ENCODE measurements at places on chromosomes 2 and 18.

DNA sequence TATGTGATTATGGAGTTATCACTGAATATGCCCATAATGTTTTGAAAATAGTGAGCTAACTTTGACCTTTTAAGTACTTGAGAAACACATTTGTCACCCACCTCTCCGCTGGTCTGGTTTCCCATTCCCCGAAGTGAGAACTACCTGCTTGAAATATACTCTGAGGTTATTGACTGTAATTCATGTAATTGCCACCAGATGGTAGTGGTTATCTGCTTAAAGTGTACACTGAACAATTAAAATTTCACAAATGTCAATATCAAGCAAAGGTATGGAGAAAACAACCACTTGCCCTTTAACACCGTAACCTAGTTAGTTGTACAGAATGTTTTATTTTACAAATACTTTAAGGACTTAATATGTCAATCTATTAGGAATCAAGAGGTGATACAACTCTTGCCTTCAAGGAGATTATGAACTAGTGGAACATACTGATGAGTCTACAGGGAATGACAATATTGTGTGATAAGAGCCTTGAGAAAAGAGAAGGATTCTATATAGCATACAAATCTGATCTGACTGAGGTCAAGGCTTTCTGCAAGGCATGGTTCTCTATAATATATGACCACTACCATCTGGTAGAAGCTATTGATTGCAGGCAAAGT, 316.8 kb upstream of the KCNH7 start:
- peak; percentile 43 for DNase-seq

DNA sequence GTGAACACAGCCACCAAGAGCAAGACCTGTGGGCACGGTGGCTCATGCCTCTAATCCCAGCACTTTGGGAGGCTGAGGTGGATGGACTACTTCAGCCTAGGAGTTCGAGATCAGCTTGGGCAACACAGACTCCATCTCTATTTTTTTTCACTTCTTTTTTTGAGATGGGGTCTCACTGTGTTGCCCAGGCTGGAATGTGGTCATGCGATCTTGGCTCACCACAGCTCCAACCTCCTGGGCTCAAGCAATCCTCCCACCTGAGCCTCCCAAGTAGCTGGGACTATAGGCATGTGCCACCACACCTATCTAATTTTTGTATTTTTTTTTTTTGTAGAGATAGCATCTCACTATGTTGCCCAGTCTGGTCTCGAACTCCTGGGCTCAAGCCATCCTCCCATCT, 54.4 kb upstream of the SPRED2 start:
- no peak for DNase-seq

- DNase-seq: peak; percentile 89
Observed at GRCh38 chr2:75047992-75048625, 89.7 kb downstream of the POLE4 start.

- DNase-seq: no peak
Observed at GRCh38 chr2:46697830-46698323, 217.7 kb downstream of the MCFD2 start.

DNA sequence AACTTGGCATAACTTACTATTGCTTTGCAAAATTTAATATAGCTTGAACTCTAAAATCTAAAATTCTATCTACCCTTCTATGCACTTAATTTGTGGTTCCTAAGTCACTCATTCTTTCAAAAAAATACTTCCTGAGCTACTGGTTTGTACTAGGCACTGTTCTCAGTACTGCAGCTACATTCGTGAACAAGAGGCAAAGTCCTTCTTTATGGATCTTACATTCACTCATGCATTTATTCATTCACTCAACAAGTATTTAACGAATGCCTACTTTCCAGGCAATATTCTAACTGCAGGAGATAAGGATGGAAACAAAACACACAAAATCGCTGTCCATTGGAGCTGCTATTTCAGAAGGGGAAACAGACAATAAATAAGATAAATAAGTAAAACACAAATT, 104.8 kb downstream of the NBAS start:
- no peak for DNase-seq

- no peak for DNase-seq
Observed at GRCh38 chr2:96304606-96305005, 740 bp downstream of the SNRNP200 start.

GRCh38 chr18:13566941-13567746, 159.2 kb downstream of the FAM210A start:
- no peak for DNase-seq

GRCh38 chr2:215671244-215671643, 235.4 kb upstream of the FN1 start:
- no peak for DNase-seq

GRCh38 chr18:35132021-35132902, 91.0 kb downstream of the MAPRE2 start:
- peak; percentile 17 for DNase-seq

GRCh38 chr2:134229540-134229939, 24.3 kb upstream of the MGAT5 start:
- no peak for DNase-seq

GRCh38 chr2:164896634-164897355, 55.2 kb upstream of the COBLL1 start:
- DNase-seq: peak; percentile 79

DNA sequence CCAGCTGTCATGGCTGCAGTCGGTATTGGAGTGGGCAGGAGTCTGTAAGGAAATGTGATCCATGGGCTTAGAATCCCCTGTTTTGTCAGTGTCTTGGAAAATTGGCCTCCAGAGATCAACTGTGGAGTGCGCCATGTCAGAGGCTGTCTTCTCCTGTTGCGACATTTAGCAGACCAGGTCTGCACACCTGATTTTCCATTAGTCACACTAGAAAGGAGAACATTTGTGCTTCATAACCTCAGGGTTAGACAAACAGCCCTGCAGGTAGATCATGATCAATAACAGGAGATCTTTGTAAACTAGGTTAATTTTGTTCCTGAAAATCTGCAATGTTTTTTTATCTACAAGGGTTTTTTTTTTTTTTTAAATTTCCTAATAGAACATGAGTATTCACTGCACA, 28.0 kb downstream of the LDLRAD4 start:
- no peak for DNase-seq

- no peak for DNase-seq
Observed at GRCh38 chr2:42935692-42936671, 143.6 kb upstream of the HAAO start.

- no peak for DNase-seq
Observed at GRCh38 chr2:2187196-2187595, 143.9 kb downstream of the MYT1L start.

GRCh38 chr2:208354964-208355381, 51.6 kb upstream of the PTH2R start:
- no peak for DNase-seq

DNA sequence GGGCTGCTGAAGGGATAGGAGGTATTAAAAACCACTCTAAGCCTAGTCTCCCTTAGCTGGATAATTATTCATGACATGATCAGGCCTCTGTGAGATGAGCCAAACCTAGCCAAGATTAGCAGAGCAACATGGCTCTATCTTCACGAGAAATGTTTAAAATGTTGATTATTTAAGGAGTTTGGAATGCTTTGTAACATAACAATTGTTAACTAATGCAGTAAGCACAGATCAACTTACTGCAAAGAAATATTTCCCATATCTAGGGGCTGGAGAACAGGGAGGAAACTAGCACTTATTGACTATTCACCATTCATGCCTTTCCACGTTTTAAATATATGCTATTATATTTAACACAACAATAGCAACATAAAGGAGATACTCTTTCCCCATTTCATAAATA, 833.7 kb upstream of the CHAC2 start:
- DNase-seq: no peak

- DNase-seq: peak; percentile 34
Observed at GRCh38 chr2:44941551-44942234, at the start of gene SIX3. Gene SIX3 (plus strand): TSS chr2:44941702. CDS start chr2:44942105, 403 bp downstream.

DNA sequence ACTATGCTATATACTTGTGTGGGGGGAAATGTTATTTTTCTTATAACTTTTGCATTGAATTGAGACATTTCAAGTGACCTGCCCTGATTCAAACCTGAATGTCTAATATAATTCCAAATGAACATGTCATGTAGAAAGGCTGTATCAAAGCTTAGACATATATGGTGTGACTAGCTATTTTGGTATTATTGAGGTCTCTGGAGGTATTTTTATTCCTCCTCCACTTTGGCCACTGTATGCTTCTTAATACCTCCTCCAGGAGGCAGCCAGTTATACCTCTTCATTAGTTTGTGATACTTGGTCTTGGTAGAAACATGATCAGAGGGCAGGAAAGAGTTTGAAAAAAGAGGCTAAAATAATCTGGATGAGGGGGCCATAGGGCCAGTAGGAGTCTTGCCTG, 217.1 kb downstream of the TCF4 start:
- peak; percentile 21 for DNase-seq

- no peak for DNase-seq
Observed at GRCh38 chr2:168796583-168797285, 5.7 kb upstream of the NOSTRIN start.

- DNase-seq: no peak
Observed at GRCh38 chr2:240498958-240499260, 58.9 kb downstream of the ANKMY1 start.

GRCh38 chr18:28961669-28962228, 784.8 kb upstream of the CDH2 start:
- DNase-seq: peak; percentile 45

DNA sequence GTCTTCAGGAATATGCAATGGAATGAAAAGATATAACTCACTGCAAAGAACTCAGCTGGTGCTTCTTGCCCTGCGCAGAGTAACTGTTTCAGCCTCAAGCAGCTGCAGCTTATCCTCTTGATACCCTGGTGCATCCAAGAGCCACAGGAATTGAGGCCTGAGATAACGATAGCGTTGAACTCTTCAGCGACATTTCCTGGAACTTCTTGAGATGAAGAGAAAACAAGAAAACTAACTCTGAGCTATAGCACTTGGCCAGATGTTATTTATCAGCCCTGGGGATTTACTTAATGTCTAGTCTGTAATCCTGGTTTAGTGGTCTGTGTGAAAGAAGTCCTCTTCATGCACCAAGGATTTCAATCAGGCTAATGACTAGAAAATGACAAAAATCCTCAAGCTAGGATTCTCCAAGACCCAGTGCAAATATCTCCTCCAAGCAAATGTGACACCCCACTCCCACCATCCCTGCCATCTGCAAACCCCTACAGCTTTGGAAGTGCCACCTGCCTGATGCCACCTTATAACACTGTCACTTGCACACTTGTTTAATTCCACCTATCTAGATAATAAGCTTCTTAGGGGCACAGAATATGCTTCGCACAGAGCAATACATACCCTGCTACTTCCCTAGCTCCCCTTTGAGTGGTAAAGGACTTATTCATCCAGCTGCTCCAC, 40.6 kb downstream of the EHD3 start:
- DNase-seq: no peak

GRCh38 chr18:52060607-52061304, 279.2 kb upstream of the DCC start:
- DNase-seq: no peak

GRCh38 chr2:232479341-232480200, 8.1 kb downstream of the ECEL1 start:
- no peak for DNase-seq

DNA sequence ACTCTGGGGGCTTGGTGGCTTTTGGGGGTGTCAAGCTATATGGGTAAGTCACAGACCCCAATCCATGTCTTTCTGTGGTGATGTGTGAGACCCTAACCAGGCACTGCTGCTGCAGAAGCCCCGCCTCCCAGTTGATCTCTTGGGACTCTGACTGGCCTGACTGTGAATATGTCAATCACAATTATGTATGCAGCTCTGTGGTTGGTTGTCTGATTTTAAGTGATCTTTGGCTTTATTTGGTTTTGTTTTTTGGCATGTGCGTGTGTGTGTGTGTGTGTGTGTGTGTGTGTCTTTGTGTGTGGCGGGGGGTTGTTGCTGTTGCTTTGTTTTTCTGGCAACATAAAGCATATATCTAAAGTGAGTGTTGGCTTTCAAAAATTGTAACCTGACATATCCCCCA, 78.5 kb upstream of the GLS start:
- DNase-seq: no peak

DNA sequence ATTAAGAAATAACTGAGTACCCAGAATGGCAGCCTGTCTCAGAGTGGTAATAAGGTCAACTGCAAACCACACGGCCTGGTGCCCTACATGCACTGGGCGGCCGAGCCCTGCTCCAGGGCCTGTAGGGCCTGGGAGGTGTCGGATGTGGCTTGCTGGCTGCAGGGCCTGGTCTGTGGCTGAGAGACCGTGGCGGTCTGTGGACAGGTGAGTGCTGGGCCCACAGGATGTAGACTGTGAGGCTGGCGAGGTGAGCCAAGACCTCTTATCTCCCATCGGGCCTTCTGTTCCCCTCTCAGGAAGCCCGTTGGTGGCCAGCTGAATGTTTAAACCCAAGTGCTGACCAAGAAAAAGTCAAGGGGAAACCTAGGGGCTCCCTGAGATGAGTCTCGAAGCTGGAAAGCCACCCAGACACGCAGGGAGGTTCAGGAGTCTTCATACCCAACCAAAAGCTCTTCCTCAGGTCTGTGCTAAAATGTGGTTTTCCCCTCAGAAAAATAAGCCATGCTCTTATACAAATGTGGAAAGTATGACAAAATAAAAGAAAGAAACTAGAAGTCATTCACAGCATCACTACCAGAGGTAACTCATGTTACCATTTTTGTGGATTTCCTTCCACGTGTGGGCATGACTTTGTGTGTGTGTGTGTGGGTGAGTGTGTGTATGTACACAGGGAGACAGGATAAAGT, 47.7 kb upstream of the CTDP1 start:
- DNase-seq: no peak

- DNase-seq: no peak
Observed at GRCh38 chr18:47585136-47585535, 333.7 kb upstream of the SKOR2 start.

GRCh38 chr2:72051971-72052505, 95.6 kb downstream of the CYP26B1 start:
- no peak for DNase-seq

DNA sequence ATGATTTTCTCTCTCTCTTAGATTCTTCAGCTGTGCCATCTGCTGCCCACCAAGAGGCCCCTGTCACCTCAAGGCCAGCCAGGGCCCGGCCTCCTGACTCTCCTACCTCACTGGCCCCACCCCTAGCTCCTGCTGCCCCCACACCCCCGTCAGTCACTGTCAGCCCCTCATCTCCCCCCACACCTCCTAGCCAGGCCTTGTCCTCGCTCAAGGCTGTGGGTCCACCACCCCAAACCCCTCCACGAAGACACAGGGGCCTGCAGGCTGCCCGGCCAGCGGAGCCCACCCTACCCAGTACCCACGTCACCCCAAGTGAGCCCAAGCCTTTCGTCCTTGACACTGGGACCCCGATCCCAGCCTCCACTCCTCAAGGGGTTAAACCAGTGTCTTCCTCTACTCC, 9.4 kb upstream of the GMPPA start:
- no peak for DNase-seq

- DNase-seq: no peak
Observed at GRCh38 chr2:134304394-134305108, 50.7 kb downstream of the MGAT5 start.

DNA sequence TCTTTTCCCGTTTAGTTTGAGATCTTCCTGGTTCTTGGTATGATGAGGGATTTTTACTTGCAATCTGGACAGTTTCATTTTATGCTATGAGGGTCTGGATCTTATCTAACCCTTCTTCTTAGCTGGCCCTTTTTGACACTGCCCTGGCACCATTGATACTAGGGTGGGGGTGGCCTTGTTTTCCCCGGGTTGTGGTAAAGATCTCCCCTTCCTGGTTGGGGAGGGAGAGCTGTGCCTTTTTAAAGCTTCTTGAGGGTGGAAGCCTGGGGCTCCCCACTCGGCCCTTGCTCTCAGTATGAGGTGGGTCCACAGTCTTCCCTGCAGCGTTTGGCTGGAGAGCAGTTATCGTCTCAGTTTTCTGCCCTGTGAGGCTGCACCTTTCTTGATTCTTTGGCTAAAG, 66.1 kb downstream of the ASB1 start:
- no peak for DNase-seq
